NAMALWA (cell line): ENCODE measurements at places on chromosomes 7 and 10.

DNA sequence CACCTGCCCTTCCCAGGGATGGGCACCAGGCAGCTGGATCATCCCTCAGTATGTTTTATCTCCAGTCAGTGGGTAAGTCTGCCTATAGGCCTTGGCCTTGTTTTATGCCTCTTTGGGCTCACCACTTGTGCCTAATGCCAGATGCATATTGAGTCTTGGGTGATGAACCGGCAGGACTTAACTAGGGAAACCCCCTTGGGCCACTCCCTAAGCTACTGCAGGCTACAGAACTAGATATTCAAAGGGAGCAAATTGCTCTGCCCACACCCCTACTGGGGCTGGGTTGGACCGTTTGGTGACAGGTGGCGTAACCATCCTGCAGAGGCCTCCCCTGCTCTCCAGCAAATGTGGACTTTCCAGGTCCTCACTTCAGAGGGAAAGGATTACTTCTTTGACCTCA lies 115.7 kb upstream of the GDF10 start:
- no peak for DNase-seq

GRCh38 chr7:145902123-145902522 lies 214.5 kb upstream of the CNTNAP2 start:
- DNase-seq, result no peak

DNA sequence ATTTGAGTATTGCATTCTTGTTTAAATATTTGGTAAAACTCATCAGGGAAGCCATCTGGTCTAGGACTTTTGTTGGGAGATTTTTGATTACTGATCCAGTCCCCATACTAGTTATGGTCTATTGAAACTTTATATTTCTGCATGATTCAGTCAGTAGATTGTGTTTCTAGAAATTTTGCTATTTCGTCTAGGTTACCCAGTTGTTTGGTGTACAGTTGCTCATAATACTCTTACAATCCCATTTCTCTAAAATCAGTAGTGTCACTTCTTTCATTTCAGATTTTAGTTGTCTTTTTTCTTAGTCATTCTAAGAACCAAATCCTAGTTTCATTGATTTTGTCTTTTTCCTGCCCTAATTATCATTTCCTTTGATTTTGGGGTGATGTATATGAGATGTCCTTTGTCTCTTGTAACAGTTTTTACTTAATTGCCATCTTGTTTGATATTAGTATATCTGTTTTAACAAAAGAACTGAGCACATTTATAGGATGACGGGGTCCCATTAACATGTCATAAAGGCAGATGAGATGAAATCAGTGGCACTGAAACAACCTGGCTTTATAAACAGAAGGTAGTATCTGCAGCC lies 7.9 kb downstream of the MALSU1 start:
- DNase-seq, result no peak

DNA sequence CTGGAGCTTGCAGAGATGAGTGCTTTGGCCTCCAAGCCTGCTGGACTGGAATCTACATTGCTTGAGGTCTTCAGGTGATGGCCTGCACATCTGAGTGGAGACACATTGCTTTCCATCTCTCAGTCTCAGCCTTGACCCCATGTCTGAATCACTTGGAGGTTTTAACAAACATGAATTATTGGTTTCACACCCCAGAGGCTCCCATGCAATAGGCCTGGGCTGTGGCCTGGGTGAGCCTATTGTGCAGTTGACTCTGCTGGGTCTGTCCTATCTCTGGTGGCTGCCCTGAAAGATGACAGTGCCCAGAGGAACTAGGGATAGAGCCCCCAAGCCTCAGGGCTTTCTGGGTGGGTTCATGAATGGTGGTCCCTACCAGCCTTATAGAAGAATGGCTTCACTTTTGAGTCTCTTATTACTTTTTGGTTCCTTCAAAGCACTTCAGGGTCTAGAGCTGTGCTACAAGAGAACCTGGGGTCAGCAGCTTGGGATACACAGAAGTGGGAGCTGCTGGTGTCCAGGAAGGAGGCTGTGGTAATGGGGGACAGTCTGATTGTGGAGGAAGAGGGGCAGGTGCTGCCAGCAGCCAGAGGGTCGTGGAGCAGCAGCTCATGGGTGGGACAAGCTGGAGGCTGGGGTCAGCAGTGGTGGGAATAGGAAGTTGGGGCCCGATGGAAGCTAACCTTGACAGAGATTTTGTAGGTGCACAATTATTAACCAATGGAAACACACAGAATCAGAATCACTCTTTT lies 5.5 kb downstream of the RAMP3 start:
- no peak for DNase-seq

DNA sequence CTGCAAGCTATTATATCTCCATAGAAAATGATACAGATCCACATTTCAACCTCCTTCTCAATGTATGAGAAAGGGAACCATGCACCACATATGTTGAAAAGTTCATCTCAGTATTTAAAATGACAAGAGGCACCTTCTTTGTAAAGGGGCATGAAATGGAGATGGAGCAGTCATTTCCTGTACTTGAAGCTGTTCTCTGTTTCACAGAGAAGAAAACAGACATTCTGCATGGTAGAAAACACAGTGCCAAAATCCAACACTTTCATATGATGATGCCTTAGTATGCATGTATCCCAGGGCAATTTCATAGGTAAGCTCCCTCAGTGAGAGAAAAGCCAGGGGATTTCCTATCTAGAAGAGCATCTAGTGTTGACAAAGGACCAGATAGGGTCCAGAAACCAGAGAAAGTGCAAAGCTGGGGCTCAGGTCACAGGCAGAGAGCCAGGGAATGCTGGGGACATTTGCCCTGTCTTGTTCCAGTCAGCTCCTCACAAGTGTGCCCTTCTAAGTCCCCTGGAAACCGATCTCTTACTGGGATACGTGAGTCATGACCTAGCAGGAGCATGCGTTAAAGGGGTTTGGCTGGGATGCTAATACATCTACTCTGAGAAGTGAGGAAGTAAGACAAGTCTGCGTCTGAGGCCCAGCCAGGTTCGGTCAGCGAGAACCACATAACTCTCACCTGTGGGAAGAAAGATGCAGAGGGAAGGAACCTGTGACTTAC lies 118.7 kb downstream of the ICA1 start:
- DNase-seq, result no peak

DNA sequence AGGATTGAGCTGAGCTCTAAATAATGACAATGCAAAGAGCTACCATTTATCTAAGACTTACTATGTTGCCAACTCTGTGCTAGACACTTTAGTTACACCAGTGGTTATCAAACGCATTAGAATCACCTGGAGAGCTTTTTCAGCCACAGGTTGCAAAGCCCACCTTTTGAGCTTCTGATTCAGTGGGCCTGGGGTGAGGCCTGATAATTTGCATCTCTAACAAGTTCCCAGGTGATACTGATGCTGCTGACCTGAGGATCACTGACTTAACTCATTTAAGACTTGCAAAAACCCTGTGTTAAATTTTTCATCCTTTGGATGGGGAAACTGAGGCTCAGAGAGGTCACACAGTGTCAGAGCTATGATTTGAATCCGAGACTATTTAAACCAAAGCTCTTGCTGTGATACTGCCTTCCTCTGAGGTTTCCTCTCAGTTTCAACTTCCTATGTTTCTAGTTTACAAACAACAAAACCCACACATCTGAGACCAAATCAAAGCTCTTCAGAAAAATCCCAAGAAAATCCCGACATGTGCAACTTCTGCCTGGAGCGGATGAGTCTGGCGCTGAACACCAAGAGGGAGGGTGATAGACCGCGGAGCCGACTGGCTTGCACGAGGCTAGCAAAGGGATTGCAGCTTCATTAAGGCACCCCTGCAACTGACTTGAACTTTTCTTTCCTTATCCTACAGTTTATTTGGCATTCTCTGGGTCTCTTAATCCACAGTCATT lies 124.9 kb downstream of the CYP26A1 start:
- no peak for DNase-seq

DNA sequence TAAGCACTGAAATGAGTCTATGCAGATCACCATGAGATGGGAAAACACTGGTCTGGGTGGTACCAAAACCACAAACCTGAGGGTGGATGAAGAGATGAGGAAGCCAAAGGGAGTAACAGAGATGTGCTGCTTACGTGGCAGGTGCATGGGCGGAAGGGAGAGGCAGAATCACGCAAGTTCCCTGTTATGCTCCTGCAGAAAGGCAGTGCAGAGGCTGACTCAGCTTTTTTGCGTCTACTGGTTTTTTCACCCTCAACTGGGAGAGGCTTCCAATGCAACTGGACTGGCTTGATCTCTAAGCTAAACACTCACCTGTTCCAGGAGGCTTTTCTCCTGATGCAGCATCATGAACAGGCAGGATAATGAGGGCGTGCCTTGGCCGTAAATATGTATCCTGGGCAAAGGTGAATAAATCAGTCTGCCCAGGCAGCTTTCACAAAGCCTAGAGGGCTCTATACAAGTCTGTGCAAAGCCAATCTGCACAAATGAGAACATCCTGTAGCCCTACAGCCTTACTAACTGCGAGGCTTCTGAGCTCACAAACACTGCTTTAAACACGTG lies 95.4 kb upstream of the AFAP1L2 start:
- DNase-seq, result peak; percentile 54

DNA sequence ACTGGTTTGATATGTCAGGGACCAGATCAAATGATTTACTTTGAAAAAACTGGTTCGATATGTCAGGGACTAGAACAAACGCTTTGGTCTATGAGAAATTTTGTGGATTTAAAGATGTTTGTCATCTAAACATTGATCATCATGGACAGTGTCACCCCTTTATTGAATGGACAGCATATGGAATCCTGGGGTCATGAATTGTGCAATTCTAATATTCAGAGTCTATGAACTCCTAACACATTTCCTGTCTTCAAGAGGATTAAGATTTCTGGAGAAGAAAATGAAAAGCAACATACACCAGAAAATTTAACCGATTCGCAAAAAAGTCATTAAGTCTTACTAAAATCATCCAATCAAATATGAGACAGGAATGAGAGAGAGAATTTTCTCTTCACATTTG lies 106.4 kb upstream of the FAM133B start:
- DNase-seq, result no peak

GRCh38 chr10:111707076-111707475 lies 476.5 kb downstream of the GPAM start:
- DNase-seq, result no peak

GRCh38 chr7:38927751-38928150 lies 18.8 kb upstream of the VPS41 start:
- no peak for DNase-seq

DNA sequence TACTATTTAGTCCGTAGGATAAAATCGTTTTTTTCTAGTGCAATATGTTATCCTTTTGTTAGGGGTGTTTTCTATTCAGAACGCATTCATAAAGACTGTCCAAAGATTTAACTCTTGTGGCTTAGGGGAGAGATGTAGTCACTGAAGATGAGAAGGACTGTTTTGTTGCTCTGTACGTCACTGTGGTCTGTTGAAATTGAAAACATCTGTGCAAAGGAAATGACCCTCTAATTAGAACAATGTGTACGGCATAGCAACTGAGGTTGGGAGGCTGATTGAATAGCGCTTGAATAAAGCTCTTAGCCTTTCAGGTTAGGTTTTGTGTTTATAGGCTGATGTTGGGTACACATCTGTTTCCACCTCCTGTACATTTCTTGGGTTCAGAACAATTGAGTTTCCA lies 453.4 kb upstream of the AKR1E2 start:
- DNase-seq, result no peak

DNA sequence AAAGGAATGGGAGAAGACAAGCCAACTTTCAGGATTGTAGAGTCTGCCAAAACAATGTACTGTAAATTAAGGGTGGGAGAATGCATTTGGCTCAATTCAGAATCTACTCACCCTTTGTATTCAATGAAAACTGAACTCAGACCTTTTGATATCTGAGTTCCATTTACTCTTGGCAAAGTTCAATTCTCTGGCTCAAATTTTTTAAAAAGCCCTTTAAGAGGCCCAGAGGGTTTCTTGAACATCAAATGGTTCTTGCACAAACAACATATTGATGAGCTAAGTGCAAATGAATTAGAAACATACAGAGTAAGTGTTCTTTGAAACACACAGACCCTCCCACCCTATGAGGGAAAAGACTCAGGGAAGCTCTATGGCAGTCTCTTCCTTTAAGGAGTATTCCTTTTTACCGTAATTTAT lies 5.2 kb upstream of the XPNPEP1 start:
- no peak for DNase-seq

- DNase-seq, result peak; percentile 5
These were observed 66.7 kb upstream of the PDZD8 start for GRCh38 chr10:117441812-117442443.

GRCh38 chr10:122096705-122097104 lies 107.7 kb downstream of the TACC2 start:
- no peak for DNase-seq

DNA sequence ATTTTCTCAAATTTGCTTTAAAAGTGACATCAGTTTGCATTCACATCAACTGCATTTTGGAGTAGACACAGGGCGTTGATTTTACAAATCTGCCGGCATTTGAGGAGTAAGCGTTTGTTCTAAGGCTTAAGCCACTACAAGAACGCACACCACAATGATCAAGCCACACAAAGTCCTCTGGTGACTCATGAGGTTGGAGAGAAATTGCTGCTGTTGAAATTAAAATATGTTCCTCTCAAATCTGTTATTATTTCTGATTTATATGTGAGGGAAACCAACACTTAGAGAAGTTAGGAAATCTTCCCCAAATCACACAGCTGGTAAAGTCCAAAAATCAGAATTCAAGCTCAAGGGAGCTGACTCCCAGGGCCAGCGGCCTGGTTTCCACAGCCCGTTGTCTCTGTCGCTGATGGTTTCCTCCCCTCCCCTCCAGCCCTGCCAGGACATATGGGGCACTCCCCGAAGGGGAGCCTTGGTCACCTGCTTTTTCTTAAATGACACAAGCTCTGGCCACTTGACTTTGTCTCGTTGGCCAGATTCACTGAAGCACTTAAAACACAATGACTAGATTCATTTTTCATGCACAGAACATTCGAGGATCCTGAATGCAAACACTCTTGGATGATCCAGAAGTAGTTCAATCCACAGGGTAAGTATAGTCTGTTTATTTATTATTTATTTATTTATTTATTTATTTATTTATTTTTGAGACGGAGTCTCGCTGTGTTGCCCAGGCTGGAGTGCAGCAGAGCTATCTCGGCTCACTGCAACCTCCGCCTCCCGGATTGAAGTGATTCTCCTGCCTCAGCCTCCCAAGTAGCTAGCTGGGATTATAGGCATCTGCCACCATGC lies 29.2 kb upstream of the KLF6 start:
- DNase-seq, result no peak

DNA sequence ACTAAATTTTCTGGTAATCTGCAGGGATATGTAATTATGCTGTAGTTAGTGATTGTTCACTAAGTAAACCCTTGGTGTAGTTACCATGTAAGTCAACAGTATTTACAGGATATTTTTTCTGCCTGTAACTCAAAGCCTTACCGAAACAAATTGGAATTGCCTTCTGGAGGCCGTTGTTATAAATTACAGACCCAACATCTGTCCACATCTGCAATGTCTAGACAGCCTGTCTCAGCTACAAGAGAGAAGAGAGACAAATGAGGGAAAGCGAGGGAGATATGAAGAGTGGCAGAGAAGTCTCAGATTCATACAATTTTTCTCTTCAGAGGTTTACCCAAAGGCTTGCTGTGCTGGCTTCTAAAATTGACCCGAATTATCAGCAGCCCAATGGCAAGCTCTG lies 23.7 kb upstream of the BTRC start:
- DNase-seq, result no peak

GRCh38 chr7:83655951-83656556 lies 7.1 kb upstream of the SEMA3E start:
- DNase-seq, result peak; percentile 75

GRCh38 chr10:58608351-58608750 lies 95.7 kb downstream of the BICC1 start:
- no peak for DNase-seq
